ENCODE measurements at places on chromosomes 1 and 21.

DNA sequence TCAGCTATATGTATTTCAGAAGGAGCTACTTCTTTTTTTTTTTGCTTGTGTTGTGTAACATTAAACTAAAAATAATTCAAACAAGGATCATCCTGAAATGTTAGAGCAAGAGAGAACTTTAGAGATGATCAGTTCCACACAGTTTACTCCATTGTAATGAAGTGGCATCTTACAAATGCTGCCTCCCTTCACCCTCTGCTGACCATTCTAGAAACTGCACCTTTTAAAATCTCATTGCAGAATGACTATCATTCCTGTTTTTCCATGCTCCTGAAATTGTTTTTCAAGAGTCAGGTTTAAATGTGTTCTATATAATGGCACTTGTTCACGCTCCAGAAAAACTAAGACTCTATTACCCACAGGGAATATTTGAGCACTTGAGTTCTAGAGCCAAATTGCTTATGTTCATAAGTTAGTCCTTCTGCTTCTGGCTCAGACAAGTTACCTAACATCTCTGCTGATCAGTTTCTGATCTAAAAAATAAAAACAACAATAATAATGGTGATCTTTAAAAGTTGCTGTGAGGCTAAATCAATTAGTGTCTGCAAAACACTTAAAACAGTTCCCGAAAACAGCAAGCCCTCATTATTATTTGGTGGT is 21.5 kb upstream of the SLC44A5 start:
- no peak for DNase-seq

GRCh38 chr1:203898458-203899352 is 37.3 kb downstream of the SNRPE start:
- DNase-seq, result no peak

GRCh38 chr1:202143768-202144401 is 652 bp downstream of the ARL8A start:
- DNase-seq, result no peak

DNA sequence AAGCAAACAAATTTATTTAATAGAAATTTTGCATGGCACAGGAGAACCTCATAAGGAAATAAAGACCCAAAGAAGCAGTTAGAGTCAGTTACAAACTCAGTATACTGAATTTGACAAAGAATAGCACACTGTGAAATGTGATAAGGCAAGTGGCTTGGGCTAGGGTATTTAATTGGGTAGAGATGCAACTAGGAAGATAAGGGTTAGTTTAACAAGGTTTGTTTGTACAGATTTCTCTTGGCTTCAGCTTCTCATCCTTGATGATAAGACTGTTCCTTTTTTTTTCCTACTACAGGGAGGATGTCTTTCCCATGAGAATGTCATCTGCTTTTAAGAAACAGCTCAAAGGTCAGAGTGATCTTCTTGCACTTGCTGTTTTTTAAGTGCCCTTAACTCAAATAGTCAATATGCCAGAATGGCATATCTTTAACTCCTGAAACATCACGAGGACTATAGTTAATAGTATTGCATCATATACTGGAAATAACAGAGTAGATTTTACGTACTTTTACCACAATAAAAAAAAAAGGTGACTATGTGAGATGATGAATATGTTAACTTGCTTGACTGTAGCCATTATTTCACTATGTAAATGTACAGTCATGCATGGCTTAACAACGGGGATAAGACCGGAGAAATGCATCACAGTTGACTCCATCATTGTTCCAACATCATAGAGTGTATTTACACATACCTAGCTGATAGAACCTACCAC is 9.2 kb upstream of the TRAF3IP3 start:
- DNase-seq, result no peak

DNA sequence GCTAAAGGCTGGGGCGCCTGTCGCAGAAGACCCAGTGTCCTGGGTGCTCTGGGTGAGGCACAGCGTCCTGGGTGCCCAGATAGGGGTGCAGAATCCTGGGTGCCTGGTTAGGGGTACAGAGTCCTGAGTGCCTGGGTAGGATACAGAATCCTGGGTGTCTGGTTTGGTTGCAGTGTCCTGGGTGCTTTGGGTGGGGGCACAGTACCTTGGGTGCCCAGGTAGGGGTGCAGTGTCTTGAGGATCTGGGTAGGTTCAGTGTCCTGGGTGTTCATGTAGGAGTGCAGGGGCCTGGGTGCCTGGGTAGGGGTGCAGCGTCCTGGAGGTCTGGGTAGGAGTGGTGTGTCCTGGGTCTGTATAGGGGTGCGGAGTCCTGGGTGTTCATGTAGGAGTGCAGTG is 178.7 kb downstream of the CAMTA1 start:
- DNase-seq, result no peak

DNA sequence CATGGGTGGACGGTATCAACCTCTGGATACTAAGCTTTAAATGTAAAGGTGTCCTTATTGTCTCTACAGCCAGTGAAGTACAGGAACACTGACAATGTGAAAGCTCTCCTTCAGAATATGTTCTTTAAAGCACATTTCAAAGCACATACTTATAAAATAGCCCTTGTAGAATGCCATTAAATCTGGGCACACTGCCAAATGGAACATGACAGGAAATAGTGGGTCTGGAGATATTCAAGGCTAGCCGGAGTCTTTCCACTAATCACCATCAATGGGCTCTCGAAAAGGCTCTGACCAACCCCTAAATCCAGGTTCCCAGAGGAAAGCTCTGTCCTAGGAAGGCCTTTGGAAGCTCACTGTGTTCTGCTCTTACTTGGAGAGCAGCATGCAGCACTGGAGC is 46.6 kb downstream of the PLD5 start:
- no peak for DNase-seq

- no peak for DNase-seq
Observed at GRCh38 chr1:18977428-18977827, 21.0 kb upstream of the IFFO2 start.

GRCh38 chr1:194442901-194443575 is 1256.6 kb upstream of the B3GALT2 start:
- DNase-seq, result no peak

DNA sequence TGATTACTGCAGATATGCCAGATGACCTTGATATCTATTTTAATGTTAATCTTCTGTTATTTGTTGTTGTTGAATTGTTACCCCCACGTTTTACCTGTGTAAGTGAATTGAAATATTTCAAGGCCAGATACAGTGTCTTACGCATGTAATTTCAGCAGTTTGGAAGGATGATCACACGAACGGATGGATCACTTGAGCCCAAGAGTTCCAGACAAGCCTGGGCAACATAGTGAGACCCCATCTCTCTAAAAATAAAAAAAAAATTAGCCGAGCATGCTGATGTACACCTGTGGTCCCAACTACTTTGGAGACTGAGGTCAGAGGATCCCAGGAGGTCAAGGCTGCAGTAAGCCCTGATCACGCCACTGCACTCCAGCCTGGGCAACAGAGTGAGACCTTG is 32.2 kb downstream of the SDCCAG8 start:
- no peak for DNase-seq

GRCh38 chr1:40399984-40400704 is 26.6 kb downstream of the SMAP2 start:
- no peak for DNase-seq
